ENCODE measurements at places on chromosomes 4 and X.

GRCh38 chr4:6408263-6408662, 64.2 kb downstream of the PPP2R2C start:
- DNase-seq, result no peak

- no peak for DNase-seq
These were observed 111.7 kb downstream of the NFKB1 start for GRCh38 chr4:102612824-102613366.

GRCh38 chrX:155819525-155819924, 61.6 kb upstream of the VAMP7 start:
- DNase-seq, result no peak

DNA sequence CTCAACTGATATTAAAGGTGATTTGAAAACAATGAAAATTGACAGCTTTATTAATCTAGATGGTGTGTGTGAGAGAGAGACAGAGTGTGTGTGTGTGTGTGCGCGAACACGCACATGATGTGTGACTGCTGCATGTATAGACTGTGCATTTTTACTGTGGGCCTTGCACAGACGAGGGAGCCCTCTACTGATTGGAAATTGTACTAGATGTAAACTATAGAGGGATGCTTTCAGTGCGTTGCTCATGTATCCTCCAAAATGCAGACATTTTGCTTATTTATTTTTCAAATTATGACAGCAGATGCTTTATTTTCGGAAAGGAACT, 168.4 kb upstream of the GK2 start:
- DNase-seq, result no peak

- DNase-seq, result no peak
These were observed 99.0 kb upstream of the OTUD4 start for GRCh38 chr4:145279122-145279960.

DNA sequence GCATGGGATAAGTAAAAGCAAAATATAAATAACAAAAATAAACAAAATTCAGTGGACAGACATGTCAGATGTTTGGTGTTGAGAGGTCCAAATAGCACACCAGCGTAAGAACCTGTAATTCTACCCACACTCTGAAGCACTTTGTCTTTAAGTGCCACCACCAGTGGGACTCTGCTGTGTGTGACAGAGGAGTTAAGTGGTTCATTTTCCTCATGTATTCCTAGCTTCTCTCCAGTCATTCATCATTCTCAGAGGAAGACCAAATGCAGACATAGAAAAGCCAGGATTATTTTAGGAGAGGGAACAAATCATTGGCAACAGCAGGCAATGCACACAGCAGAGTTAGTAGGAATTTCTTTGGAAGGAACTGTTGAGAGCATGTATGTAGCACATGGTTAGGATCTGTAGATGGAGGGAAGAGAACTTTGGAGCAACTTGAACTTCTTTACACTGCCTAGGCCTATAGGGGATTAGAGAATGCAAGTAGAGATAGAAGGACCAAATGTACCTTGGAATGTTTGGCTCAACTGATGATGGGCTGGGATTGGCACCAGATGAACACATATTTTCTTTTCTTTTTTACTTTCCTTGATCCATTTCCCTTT, 43.0 kb upstream of the ARHGAP24 start:
- DNase-seq, result no peak

GRCh38 chr4:126572264-126572663, 1060.5 kb upstream of the INTU start:
- DNase-seq, result no peak

- no peak for DNase-seq
These were observed 18.8 kb downstream of the SRPX2 start for GRCh38 chrX:100662796-100663195.

GRCh38 chr4:116636917-116637316, 448.5 kb downstream of the TRAM1L1 start:
- DNase-seq, result no peak

GRCh38 chr4:32400870-32401269, 1680.7 kb downstream of the PCDH7 start:
- no peak for DNase-seq

All from tibial nerve (tissue), 4 donors.